Chondrocyte (in vitro differentiated cells): ENCODE measurements at places on chromosomes 13 and 19. TPM values are rescaled to one million over a fixed set of nuclear protein-coding genes. Genes with fewer than 3 reads are reported as not detected.

- DNase-seq: no peak
These were observed 1.3 kb downstream of the RFX2 start for GRCh38 chr19:6108721-6109633.

- no peak for DNase-seq
These were observed 155.5 kb downstream of the TBC1D4 start for GRCh38 chr13:75326173-75327134.

Gene PSG1
- 0.29 TPM in 1 of 3 replicates, not detected in the others for total RNA-seq

Gene ZNF547
- 2.4 to 7.1 TPM (median 2.9 TPM) in 3 replicates for total RNA-seq

Gene ZNF682
- 4.5 to 5.4 TPM (median 4.9 TPM) in 3 replicates for total RNA-seq
